ENCODE measurements at places on chromosomes 7 and 10.

DNA sequence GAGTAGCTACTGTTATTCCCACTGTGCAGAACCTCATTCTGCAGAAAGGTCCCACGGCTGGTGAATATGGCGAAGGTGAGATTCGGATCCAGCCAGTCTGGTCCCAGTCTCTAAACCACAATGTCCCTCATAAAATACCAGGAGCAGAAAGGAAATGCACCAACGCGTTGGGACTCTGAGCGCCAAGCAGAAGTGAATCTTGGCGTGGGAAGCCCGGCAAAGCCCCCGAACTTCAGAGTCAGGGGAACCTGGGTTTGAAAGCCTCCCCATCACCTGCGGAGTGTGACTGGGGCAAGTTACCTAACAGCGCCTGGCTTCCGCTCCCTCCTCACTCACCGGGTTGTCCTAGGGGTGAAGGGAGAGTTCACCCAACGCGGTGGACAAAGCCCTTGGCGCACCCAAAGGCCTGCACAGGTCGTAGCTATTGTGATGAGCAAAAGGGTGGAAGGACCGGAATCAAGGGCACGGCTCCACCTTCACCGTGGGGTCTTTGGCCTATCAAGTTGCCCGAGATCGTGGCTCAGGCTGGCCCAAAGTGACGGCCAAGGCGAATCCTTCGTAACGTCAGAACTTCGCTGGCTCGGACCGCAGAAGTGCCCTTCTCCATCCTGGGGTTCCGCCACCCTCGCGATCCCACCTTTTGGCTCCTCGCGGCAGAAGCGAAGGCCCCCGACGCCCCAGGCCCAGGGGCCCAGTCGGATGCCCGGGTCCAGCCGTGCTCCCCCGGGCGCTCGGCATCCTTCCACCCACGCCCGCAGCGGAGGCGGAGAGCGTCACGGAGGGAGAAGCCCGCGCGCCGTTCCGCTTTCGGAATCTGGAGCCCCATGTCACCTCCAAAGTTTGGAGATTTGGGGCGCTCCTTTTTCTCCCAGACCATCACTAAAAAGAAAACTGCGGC, 811 bp downstream of the RGS10 start:
- DNase-seq = no peak

DNA sequence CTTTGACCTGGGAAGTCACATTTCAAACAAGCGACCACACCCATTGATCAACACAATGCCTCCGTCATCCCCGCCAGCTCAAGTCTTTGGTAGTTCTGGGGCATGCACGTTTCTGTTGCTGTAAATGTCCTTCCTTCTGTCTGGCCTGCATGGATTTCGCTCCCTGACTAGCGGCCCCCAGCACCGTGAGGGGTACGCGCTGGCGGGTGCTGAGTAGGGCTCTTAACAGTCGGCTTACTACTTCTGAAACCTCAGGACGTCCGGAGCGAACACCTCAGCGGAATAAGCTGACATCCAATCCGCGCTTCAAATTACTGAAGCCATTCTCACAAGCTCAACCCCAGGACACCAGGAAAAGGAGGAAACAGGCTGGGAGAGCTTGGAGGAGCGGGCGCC, 505 bp downstream of the NUDCD3 start:
- DNase-seq = peak; percentile 20

DNA sequence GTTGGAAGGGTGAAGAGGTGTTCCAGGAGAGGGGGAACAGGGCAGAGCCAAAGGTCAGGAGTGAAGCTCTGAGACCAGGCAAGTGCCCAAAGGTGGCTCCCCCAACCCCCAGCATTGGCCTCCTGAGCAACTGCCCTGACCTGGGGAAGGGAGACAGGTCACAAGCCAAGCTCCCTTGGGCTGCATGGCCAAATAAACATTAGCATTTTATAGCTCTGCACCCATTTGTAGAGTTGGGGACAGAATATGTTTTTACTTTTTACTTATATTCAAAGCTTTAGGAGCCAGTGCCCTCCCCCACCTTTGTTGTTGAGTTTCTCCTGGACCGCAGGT, 4.0 kb downstream of the UNC5B start:
- DNase-seq = no peak

DNA sequence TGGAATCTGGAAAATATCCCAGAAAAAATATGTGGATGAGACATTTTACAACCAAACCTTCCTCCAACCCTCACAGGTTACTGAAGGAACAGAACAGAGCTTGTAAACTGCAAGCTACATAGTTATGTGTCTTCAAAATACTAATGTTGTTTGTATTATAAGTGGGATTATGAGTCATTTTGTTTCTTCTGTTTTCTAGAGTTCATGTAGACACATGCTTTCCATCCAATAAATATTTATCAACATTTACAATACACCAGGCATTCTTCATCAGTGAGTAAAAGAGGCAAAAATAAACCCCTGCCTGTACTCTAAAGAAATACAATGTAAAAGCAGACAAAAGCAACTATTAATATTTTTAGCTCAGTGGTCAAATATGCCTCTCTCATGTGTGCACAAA, 38.0 kb upstream of the TES start:
- DNase-seq = no peak

GRCh38 chr10:49264177-49264677, 34.7 kb upstream of the C10orf71 start:
- no peak for DNase-seq

DNA sequence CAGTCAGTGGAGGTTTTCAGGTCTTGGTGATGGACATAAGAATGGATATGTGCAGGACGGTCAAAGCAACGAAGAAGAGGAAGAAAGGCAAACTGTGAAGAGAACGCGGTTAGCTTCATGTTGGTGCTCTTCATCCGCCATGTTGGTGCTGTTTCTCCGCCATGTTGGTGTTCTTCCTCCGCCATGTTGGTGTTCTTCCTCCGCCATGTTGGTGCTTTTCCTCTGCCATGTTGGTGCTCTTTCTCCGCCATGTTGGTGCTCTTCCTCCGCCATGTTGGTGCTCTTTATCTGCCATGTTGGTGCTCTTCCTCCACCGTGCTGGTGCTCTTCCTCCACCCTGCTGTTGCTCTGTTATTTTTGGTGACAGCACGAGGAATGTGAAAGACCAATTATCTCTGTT, 95.4 kb downstream of the DOCK1 start:
- no peak for DNase-seq

DNA sequence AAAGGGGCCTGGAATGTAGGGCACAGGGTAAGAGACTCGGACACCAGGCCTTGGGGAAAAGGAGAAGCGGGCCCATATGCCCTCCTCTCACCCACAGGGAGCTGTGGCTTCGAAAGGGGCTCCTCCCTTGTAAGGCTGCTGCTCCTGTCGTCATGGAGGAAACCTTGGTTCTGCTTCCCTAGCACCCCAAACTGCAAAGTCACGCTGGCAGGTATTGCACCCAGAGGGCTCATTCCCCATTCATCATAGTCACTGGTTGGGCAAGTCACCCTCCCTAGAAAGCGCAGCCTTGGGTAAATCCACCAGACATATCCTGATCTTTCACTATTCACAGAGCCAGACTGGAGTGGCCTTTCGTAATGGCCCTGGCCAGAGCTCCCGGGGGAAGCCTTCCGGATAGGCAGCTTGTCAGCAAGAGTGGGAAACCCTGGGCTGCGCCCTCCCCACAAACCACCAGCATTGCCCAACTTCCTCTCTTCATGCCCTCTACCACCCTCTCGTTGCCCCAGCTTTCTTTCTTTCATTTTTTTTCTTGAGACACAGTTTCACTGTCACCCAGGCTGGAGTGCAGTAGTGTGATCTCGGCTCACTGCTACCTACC, 121.0 kb downstream of the HIP1 start:
- no peak for DNase-seq

DNA sequence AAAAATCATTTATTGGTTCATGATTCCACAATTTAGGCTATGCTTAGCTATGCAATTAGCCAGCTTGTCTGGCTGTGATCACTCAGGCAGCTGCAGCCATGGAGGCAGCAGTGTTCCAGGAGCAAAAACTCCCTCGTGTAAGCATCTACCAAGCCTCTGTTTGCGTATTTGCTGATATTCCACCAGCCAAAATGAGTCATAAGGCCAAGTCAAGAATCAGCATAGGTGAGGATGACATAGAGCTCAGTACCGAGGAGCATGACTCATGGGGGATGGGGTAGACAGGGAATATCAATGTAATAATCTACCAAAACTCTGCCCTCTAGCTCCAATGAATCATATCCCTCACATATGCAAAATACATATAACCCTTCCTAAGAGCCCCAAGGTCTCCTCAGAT, 63.3 kb downstream of the IMMP2L start:
- peak; percentile 50 for DNase-seq

DNA sequence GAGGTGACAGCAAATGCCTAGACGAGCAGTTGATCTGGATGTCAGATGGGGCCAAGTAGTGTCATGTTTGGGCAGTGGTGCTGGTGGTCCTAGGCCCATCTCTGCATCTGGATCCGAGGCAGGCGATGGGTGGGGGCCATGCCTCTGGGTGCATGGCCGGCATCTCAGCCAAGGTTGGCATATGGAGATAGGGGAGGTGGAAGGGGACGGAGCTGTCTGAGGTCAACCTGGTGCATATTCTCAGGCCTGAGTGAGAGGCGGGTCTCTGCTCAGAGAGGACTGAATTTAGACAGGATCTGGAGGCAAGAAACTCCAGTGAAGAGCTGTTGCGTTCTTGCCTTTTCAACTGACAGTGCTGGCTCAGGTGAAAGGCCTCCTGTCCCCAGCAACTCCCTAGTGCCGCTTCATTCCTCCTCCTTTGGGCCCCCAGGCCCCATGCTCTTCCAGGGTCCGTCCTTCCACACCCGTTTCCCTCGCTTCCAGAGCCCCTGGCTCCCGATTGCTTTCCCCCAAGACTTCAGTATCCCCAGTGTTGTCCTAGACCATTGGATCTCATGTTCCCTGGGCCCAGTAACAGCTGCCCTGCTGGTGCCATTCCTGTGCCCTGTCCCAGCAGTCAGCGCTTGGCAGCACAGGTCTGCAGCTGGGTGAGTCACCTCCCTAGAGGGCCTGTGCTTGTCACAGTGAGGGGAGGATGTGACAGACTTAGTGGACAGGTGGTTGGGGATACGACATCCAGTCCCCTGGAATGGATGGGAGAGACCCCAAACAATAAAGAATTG, 32.6 kb downstream of the GBX1 start:
- DNase-seq = no peak

GRCh38 chr7:132469264-132469663, 107.0 kb downstream of the PLXNA4 start:
- DNase-seq = no peak

DNA sequence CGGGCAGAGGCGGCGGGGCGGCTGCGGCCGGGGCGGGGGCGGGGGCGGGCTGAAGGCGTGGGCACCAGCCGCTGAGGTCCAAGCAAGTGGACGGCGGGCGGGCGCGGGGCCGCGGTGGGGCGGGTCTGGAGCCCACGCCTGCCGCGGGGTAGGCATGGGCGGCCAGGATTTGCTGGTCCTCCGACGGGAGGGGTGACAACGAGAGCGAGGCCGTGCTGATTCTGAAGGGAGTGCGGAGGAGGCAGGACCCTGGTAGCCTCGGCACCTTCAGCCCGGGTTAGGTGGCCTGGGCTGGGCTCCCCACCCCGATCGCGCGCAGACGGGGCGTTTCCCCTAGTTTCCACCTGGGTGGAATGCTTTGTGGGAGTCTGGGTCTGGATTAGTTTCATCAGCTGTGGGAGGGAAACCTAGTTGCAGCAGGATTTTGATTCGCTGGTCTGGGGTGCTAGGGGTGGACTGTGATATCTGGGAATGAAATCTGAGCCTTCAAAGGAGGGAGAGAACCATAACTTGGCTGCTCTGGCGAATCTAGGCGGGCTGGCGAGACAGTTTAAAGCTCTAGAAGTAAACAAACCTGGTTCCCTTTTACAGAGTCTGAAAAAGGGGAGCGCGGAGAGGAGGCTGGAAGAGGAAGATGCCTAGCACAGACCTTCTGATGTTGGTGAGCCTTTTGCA, 609 bp downstream of the SGPL1 start:
- peak; percentile 92 for DNase-seq

- DNase-seq = no peak
Measured at GRCh38 chr7:135946289-135947055, 30.7 kb downstream of the MTPN start.

GRCh38 chr7:24591152-24591551, 17.9 kb downstream of the PALS2 start:
- DNase-seq = no peak

All from fibroblast of skin of right quadriceps (primary cell).